ENCODE measurements at places on chromosomes 4 and X.

GRCh38 chr4:77579406-77580076 is 26.1 kb upstream of the CXCL13 start:
- no peak for DNase-seq

DNA sequence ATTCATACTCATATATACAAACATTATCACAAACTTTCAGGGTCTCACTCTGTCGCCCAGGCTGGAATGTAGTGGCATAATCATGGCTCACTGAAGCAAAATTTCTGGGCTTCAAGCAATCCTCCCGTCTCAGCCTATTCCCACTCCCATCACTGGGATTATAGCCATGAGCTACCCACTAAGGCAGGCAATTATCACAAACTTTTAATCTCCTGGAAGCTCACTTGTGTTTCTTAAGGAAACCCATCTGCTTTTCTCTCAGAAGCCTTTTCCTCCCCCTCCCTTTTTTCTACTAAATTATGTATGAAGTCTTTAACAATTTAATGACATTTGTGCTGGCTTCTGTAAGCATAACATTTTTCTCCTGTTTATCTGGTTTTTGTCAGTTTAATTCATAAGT is 170.5 kb downstream of the AREG start:
- no peak for DNase-seq

DNA sequence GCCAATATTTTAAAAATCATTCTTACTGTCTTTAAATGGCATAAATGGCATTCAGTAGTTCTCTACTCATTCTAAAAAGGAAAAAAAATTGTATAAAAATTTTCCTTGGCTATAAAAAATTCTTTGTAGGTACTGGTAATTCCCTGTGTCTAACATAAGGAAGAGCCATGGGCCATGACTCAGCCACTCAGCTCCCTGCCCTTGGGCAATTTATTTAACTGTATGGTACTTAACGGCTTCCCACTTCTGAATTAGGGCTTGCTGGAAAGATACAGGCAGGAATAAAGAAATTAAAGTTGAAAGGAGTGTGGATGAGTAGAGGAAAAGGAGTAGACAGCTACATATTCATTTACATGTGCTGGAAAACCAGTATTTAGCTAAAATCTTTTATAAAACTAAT is 30.6 kb downstream of the ABHD18 start:
- no peak for DNase-seq

GRCh38 chrX:26783512-26784225 is 567.7 kb downstream of the MAGEB5 start:
- DNase-seq: peak; percentile 26

All from Jurkat, Clone E6-1 (cell line).